ENCODE measurements at places on chromosomes 6 and 20.

DNA sequence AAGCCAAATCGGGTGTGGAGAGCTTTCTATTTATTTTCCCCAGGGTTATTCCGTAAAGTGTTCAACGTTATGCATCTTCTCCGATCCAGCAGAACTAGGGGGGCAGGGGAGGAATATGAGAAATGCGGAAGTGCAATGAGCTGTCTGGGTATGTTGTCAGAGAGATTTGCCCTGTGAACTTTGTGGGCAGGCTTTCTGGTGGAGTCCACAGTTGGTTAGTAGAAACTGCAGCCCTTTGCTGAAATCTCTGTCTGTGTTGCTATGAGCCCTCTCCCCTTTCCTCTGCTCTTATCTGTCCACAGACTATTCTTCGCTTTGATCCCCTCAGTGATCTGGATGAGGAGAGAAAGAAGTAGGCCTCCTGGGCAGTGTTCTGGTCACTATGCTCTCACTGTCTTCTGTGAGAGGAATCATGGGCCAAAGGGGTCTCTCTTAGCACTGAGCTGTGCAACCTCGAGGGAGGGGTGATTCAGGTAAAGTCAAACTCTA lies 158.9 kb upstream of the FUT9 start:
- DNase-seq, result no peak

DNA sequence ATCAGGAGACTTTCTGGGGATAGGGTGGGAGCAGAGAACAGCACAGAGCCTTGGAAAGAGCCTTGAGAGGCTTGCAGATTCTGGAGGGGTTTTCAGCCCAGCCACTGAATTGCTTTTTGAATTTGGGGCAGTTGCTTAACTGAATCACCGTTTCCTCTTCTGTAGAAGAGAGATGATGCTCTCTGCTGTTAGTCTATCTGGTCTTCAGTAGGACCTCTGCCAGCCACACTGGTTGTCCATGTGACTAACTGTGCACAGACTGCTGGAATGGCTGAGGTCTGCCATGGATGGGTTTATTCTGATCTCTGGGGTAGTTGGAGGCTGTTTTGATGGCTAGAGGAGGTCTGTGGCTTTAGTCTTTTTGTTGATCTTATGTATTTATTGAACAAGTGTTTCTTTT lies 21.4 kb upstream of the PRDM1 start:
- DNase-seq, result no peak

GRCh38 chr20:57783956-57784837 lies 74.4 kb upstream of the PMEPA1 start:
- no peak for DNase-seq

GRCh38 chr6:26043384-26044139 lies 43.7 kb upstream of the HFE start:
- DNase-seq, result peak; percentile 97

GRCh38 chr6:98530732-98531131 lies 303.6 kb upstream of the POU3F2 start:
- DNase-seq, result no peak

- no peak for DNase-seq
These were observed at the start of gene SERAC1 for GRCh38 chr6:158168040-158168289. TSS of gene SERAC1 (minus strand) at chr6:158168262. CDS start at chr6:158158363, 9,899 bp downstream.

- DNase-seq, result no peak
These were observed 69.2 kb upstream of the TBC1D7 start for GRCh38 chr6:13397359-13398068.

- no peak for DNase-seq
These were observed 24.6 kb downstream of the FOXA2 start for GRCh38 chr20:22559711-22560318.

GRCh38 chr6:25369036-25369432 lies 89.9 kb downstream of the CARMIL1 start:
- no peak for DNase-seq

DNA sequence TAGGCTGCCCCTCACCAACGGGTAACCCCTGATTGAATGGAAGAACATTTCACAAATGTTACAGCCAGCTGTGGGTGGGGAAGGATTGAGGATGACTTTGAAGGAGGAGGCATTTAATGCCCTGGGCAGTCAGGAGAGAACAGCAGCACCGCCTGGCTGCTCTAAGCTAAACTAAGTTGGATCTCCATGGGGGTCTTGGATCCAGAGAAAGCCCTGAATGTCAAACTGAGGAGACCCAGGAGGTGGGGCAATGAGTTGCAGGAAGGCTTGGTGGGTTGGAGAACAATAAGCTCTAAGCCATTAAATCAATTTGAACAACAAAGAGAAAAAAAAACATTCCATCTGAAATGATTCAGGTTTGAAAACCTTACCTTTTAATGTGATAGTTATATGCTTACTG lies 35.4 kb downstream of the TMX4 start:
- DNase-seq, result no peak

- DNase-seq, result no peak
These were observed 80.6 kb downstream of the KCNQ5 start for GRCh38 chr6:72702421-72702820.

GRCh38 chr6:80094017-80094416 lies 12.5 kb upstream of the BCKDHB start:
- DNase-seq, result no peak

- DNase-seq, result no peak
These were observed 40.5 kb downstream of the SLC22A1 start for GRCh38 chr6:160162030-160162566.

DNA sequence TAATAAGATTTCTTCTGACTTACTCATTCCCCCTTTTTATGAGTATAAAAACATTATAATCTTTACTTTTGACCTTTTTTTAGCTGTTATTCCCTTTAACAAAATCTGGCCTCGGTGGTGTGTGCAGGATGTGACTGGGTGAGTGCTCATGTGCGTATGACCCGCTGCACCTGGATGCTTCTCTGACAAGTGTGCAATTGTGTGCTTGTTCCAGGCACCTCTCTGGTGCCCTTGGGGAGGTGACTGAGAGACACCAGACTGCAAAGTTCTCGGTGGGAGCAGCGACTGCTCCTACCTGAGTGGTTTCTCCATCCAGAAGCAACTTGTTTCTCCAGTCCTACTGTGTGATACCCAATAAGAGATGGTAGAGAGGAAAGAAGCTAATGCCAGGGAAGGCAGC lies 65.0 kb downstream of the ISM1 start:
- DNase-seq, result no peak

GRCh38 chr20:53307964-53308597 lies 285.6 kb downstream of the ZNF217 start:
- no peak for DNase-seq

Data from glomerular endothelial cell (primary cell).